ENCODE measurements at places on chromosomes 6 and 20.

GRCh38 chr6:13484138-13484708 is 3.2 kb downstream of the GFOD1 start:
- DNase-seq = no peak

GRCh38 chr20:12790859-12791258 is 217.9 kb upstream of the SPTLC3 start:
- no peak for DNase-seq

GRCh38 chr6:29553268-29554057 is 6.1 kb downstream of the UBD start:
- DNase-seq = no peak

GRCh38 chr6:7178280-7178679 is 70.5 kb downstream of the RREB1 start:
- no peak for DNase-seq

GRCh38 chr20:57259121-57259937 is 7.1 kb downstream of the BMP7 start:
- DNase-seq = peak; percentile 67

DNA sequence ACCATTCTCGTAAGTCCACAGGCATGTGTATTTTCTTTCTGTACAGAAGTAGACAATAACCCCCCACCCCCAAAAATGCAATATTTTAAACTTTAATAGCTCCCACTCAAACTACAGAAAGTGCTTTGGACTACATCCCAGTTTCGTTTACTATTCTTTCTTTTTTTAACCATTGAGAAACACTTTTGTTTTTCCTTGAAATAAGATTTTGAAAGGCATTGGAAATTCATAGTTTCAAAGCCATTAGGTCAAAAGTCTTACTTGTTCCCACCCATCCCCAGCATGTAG is 140.0 kb downstream of the KIF16B start:
- no peak for DNase-seq

GRCh38 chr6:131451321-131452144 is 121.5 kb upstream of the ARG1 start:
- no peak for DNase-seq

Data from NCI-H345 (cell line).